Activated CD8-positive, alpha-beta memory T cell treated with anti-CD3 and anti-CD28 coated beads, Interleukin-2, amount 10 ng/mL, durations not matched to agents 7 days and 5 days (primary cell): ENCODE measurements at places on chromosomes 5 and 9.

DNA sequence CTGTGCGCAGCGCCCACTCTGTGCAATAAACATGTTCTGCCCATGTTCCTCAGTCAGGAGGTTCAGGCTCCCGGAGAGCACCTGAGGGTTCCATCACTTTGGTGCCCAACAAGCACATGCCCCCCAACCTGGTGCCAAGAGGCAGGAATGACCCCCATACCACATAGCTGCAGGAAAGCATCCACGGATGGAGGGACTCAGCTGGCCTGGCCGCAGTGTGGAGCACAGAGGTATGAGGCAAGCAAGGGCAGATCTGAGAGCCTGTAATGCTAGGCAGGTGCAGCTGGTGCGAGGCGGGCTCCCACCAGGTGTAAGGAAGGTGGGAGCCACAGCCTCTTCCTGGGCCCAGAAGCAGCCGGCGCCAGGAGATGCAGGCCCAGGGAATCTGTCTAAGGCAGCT, 4.3 kb upstream of the MRNIP start:
- DNase-seq: no peak

GRCh38 chr5:173944511-173944910, 44.5 kb upstream of the C5orf47 start:
- DNase-seq: no peak

DNA sequence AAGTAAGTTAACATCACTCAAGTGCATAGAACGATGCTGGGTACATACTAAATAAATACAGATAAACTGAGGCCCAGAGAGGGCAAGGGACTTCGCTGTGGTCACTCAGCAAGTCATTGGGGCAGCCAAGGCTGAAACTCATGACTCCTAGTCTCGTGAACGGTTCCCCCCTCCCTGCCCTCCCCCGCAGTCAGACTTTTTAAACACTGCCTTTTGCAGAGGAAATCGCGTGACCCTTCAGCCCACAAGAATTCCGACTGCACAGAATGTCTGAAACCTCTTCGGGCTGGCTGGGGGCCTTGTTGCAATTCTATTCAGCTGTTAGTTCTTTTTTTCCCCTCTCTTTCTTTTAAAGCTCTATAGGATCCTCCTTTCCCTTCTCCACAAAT, 28.1 kb downstream of the NEK6 start:
- peak; percentile 81 for DNase-seq

- no peak for DNase-seq
Measured at GRCh38 chr5:171629628-171630349, 155.8 kb upstream of the SMIM23 start.

GRCh38 chr5:80503641-80504040, 15.7 kb downstream of the FAM151B start:
- DNase-seq: no peak

DNA sequence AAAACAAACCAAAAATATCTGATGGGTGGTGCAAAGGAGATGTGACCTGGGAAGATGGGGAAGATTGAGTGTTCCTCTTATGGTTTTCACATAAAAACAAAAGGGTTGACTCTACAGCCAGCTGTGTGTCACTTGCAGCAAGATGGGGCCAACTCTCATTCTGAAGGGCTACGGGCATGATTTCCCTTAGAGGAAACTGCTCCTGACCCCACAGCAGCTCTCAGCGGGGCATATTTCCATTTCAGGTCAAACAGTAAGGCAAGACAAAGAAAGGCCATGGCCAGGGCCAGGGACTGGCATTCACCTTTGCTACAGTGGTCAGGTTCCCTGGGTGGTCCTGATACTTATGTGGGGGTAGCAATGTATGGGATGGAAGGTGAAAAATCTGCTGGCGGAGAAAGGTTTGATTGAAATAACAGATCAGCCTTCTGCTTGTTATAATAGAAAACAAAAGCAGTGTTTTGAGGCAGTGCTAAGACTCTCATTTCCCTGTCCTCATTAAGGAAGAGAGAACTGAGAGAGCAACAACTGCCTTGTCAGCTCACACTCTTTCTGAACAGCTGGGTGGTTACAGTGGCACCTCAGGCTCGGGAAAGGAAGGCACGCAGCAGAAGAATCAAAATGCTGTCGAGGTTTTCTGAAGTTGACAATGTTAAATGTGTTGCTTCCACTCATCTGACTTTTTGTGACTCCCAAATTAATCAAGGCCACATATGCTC, 120.7 kb upstream of the PCA3 start:
- DNase-seq: no peak

- no peak for DNase-seq
Measured at GRCh38 chr5:112579599-112580170, 158.0 kb upstream of the APC start.

- no peak for DNase-seq
Measured at GRCh38 chr9:106953174-106953573, 90.2 kb downstream of the ZNF462 start.

DNA sequence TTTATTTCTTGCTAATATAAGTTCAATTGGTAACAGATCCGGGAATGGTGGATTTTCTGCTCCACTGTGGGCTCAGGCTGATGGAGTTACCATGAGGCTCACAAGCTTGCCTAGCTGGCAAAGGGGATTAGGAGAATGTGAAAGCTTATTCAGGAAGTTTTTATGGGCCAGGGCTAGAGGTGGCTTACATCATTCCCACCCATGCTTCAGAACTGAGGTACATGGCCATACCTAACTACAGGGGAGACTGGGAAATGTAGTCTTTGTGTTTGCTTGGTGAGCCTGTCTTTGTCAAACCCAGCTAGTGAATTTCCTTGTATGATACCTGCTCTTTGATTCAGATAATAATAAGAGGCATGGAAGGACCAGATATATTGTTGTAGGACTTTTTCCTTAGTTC, 105.9 kb upstream of the DHFR start:
- no peak for DNase-seq

DNA sequence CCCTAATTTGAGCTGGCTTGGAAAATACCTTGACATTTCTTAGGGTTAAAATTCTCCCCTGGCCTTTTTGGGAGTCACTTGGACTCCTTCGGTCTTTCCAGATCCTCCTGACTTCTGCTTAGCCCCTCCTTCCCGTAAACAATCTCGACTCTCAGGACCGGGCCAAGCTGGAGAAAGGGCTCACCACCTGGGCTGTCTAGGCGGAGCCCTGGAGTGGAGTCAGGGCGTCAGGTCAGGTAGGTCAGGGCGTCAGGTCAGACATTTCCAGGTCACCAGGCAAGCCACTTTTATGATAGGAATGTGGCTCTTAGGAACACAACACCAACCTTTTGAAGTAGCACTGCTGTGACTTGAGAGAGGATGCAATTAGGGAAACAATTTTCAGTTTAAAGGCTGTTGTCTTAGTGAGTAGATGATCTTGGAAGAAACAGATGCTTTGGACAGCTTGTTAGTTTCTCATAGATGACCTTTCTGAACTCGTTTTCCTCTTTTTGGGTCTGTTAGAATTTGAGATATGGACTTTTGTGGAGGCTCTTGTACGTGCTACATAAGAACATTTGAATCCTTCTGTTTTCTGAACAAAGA, 12.8 kb downstream of the OSTF1 start:
- no peak for DNase-seq

DNA sequence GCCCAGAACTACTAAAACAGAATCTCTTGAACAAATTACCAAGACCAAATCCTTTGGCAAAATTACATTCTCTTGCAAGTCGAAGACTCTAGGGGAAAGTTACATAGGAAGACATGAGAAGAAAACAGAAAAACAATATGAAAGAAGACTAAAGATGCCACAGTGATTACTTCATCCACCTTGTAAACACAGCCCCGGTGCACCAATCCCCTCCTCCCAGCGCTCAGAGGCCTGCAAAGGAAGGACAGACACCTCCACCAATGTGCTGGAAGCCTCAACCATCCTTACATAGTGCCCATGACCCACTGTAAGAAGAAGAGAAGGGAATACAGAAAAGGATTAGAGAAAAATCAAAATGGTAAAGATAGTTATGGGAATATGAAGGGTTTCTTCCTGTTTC, 218.5 kb downstream of the SPOCK1 start:
- no peak for DNase-seq

DNA sequence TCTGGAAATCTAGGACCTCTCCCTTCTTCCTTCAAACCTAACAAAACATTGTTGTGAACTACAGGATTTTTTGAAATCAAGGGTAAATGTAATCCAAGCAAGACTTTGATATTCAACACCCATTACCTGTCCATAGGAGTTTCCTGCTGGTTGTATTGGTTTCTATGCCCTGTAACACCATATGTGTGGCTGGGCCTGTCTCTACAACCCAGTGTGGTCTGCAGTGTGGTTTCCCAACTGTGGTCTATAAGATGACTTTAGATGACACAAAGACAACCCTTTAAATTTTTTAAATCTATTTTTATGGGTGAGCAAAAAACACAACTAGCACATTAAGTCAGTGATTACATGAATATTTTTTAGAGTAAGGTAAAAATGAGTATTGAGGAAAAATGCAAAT, 93.1 kb downstream of the SMIM15 start:
- peak; percentile 62 for DNase-seq

DNA sequence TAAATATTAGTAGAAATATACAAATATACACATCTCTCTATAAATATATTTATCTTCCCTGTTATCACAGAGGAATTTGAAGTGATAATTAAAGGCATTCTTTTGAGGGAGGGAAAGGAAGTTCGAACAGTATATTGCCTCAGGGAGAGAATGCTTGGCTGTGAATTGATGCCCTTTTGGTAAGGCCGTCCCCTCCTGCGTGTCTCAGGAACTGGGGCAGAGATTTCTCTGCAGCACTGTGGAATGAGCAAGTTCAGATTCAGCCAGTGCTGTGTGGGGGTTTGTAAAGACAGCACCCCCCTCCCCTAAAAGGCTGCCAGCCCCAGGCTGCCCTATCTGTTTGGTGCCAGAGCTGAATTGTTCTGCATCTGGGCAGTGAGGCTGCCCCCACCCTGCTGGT, 42.0 kb downstream of the UBE2QL1 start:
- DNase-seq: no peak

DNA sequence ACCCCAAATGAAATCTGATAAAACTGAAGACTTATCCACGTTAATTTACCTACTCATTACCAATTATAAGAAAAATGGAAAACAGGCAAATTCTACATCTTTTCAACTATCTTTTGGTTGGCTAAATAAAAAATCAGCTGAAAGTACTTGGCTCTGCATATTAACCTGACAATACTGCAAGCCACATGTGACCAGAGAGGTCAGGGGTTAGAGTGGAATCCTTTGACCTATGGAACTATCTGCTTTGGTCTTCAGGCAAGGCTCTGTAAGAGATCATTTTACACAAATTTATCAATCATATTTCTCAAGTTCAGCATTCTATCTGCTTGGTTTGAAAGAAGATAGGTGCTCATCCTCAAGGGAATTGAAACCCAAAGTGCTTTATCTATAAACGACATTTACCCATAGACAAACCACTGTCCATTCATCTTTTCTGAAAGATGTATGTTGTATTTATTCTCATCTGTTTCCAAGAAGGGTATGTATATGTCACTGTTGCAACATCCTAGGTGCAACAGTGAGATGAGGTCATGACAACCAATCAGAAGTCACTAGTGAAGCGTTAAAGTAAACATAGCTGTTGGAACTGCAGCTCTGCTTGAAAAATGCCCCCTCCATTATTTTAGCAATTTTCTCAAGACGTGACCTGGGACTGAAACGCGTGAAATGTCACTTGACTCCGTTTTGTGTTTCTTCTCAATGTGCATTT, 144.9 kb upstream of the POU5F2 start:
- DNase-seq: no peak

DNA sequence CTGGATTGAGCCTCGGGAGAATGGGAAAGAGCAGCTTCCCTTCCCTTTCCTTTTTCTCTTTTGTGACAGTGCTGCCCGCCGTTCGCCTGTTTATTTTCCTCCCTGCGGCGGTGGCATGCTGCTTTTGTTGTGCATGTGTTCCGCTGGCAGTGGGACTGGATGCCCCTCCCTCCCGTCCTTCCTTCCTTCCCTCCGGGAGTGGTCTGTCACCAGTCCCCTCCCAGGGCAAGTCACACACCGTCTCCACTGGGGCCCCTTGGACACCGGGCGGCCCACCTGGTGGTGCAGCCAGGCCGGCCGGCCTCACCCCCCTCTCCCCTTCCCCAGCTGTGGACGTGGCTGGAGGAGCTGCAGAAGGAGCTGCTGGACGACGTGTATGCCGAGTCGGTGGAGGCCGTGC, 214.7 kb downstream of the TRIO start:
- DNase-seq: no peak

DNA sequence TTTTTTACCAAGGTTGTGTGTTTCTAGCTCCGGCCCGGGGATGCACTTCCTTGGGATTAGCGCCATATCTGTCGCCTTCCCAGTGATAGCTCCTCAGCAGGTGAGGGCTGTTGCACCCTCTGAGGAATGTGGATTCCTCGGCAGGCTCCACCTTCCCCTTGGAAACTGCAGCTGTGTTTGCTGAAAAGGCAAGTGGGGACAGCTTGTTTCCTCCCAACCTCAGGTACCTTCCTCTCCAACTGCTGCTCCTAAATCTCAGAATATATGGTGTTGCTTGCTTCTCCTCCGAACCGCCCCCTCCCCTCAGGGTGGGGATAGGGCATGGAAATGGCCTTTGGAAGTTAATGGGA, 1.3 kb downstream of the SLC1A1 start:
- DNase-seq: no peak

GRCh38 chr9:25556540-25556939, 121.7 kb downstream of the TUSC1 start:
- no peak for DNase-seq

GRCh38 chr9:3441197-3441816, 84.5 kb downstream of the RFX3 start:
- DNase-seq: peak; percentile 65

DNA sequence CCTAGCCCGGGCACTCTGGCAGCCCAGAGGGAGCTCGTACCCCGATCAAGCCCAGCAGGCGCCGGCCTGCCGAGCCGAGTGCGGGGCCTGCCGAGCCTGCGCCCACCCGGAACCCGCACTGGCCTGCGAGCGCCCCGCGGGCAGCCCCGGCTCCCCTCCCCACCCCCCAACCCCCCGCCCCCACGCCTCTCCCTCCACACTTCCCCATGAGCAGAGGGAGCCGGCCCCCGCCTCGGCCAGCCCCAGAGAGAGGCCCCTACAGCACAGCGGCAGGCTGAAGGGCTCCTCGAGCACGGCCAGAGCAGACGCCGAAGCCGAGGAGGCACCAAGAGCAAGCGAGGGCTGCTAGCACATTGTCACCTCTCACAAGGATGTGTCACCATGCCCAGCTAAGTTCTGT, 36.2 kb upstream of the CCDC180 start:
- DNase-seq: no peak

DNA sequence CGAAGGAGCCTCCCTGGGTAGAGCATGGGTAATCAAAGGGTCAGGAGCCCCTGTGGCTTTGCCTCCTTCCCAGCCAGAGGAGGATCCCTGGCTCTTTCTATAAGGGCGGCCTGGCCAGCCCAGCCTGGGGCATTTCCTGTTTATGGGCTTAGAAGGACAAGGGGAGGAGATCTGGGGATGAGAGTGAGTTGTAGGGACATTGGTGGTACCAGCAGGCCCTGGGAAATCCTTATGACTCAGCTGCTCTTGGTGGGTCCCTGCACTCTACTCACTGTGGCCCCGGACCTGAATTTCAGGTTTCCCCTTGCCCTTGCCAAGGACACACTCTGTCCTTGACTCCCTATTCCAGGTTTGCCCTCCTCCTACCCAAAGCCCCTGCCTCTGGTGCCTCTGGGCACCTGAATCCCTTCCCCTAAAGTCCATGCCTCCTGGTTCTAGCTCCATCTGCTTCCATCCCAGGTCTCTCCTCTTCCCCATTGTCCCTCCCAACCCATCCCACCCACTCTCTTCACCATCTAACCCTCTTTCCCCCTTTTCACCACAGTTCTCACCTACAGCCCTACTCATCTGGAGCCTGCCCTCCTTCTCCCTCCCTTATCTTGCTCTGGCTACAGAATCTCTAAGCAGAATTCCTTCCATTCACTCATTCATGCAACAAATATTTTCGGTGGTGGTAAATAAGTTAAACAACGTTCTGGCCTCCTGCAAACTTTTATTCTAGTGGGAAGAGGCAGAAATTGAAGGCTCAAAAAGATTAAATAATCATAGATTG, 34.9 kb downstream of the PCDH1 start:
- no peak for DNase-seq
